ENCODE measurements at places on chromosomes 7 and 10.

- no peak for DNase-seq
Observed at GRCh38 chr10:132564690-132565089, 27.1 kb downstream of the INPP5A start.

GRCh38 chr10:124106241-124106879 lies 13.0 kb upstream of the CHST15 start:
- DNase-seq, result no peak

DNA sequence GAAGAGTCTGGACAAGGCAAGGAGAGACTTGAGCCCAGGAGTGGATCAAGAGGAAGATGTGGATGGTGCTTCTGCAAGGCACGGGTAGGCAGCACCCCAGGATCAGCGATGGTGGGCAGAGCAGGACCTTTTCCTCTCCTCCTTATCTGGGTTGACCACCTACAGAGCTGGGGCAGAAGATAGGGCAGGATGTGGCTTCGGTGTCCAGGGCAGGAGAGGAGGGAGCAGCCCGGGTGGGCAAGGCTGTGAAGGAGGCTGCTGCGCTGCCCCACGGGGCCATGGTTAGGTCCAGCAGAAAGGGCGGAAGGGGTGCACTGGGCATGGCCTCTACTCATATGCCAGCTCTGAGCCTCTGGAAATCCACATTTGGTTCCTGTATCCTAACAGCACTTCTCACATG lies 20.0 kb upstream of the PARP12 start:
- DNase-seq, result no peak

- DNase-seq, result no peak
Observed at GRCh38 chr10:86899132-86899531, 58.3 kb downstream of the MMRN2 start.

GRCh38 chr7:21184942-21185652 lies 242.8 kb upstream of the SP4 start:
- no peak for DNase-seq

DNA sequence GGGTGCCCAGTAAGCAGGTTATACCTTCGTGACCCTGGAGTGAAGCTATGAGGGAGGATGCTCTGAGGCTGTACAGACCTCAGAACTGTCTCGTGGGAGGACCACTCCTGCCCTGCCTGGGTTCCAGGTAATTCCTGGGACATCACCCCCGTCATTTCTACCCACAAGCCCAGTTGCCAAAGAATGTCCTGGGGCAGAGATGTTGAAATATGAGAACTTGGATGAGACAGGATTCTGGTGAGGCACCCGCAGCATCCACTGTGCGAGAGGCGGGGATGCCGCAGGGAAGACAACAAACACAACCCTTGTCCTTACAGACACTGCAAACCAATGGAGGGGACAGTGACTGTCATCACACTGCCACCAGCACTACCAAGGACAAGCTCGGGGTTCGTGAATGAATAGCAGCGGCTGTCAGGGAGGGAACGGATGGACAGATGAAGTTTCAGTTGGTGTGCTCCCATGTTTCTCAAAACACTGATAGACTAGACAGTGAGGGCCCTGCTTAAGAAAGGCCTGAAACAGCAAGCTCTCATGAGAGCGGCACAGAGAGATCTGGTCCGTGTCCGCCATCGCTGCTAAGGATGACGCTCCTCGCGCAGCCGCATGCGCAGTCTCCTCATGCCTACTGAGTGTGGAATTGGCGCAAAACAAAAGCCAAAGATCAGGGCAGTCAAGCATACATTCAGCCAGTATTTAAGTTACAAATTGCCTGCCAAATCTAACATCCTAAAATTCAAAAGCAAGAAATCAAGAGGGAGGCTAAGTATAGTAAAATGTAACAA lies 82.0 kb upstream of the RHEB start:
- DNase-seq, result no peak
